Stimulated activated CD8-positive, alpha-beta memory T cell treated with anti-CD3 and anti-CD28 coated beads, Interleukin-2, amount 100 ng/mL, for 1 hour (primary cell): ENCODE measurements at places on chromosomes 2 and 18.

- DNase-seq: no peak
These were observed 6.7 kb downstream of the COA5 start for GRCh38 chr2:98601532-98602132.

GRCh38 chr18:30451981-30452380 lies 590.6 kb downstream of the DSC3 start:
- DNase-seq: no peak

GRCh38 chr2:52431352-52431760 lies 1336.2 kb upstream of the CHAC2 start:
- DNase-seq: no peak

GRCh38 chr2:68223419-68223818 lies 28.9 kb downstream of the PPP3R1 start:
- DNase-seq: no peak

DNA sequence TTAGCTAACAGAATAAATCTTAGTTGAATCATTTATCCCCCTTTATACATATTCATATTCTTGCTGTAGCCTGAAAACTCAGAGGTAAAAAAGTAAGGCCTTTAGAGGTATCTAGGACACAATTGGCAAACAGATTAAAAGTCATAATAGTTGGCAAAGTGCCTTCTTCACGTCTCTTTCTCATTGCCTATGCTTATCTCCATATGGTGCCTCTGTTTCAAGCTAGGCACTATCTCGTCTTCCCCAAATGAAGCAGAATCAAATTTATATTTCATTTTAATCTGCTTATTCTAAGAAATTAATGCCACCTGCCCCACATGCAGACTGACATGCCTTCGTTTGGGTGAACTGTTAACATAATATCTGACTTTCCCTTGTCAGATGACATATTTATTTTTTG lies 245.4 kb downstream of the CDH2 start:
- DNase-seq: no peak

DNA sequence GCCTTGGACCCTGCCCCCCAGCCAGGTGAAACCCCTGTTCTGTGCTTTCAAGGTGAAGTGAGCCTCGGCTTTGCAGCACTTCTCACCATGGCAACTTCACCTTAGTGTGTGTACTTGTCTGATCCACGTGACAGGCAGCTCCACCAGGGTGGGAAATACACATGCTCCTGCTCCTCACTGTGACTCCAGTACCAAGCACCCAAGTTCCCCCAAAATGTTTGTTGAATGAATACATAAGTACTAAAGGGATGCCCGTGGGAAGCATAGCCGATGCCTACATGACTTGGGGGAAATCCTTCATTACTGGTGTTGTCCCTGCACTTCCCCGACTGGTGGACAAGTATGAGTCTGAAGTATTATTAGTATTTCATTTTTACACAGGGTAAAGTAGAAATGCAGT lies 41.8 kb upstream of the GBX2 start:
- DNase-seq: no peak

DNA sequence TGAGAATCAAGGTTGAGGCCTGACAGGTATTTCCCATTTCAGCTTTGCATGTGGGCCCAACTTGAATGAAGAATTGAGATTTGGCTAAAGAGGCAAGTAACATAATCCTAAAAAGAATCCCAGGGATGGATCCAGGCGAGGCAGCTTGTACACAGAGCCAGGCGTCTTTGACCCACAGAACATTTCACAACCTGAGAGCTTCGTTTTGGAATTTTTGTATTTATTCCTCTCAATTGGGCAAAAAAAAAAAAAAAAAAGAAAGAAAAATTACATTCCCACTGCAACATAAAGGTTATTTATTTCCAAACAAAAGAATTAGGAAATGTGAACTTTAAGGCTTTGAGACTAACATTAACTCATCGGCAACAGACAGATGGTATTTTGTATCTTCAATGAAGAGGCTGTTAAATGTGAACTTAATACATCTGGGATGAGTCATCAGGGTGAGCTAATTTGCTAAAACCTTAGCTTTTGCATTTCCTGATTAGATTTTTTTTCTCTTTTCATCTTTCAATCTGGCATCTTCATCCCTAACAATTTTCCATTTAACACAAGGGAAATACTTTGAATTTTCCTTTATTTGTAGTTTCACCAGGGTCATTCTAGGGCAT lies 478.5 kb upstream of the TNP1 start:
- no peak for DNase-seq

- no peak for DNase-seq
These were observed 26.1 kb upstream of the CYP26B1 start for GRCh38 chr2:72173640-72174321.
